Activated CD8-positive, alpha-beta T cell treated with anti-CD3 and anti-CD28 coated beads, Interleukin-2, amount 10 ng/mL, durations not matched to agents 7 days and 5 days (primary cell): ENCODE measurements at places on chromosomes 16 and 17.

DNA sequence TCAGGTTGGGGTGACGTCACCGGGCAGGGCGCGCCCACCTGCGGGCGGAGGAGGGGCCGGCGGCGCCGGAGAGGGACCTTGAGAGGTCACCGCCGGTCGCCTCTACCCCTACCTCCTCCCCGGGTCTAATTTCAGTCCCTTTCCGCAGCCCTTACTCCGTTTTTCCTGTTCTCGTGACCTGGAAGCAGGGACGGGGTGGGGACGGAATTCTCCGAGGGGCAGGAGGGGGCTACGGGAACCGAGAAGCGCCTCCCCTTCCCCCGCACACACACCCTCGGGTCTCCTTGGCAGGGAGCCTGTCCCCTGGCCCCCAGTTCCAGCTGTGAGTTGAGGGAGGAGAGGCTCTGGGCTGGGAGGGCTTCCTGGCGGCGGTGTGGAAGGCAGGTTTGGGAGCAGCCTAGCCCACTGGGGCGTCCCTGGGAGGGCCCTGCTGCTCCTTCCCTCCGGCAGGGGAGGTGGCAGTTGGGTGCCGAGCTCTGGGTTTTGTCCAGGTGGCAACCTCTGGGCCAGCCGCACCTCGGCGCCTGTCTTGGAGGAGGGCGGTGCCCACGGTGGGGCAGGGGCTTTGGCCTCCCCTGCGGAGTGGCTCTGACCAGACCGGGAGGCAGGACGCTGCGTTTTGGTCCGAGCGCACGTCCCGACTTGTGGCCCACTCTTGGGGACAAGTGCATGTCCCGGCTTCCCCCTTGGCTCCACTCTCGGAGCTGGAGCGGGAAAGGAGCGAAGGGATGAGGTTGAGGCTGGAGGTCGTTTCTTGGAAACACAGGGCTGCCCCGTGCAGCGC lies 773 bp downstream of the SYNGR3 start:
- H3K27me3 ChIP-seq = peaks cover 10% of the 10 kb centered on the region
- DNase-seq = peak; percentile 58
- peak overlapping the region; percentile 78 for H3K27ac ChIP-seq
- H3K36me3 ChIP-seq = peaks cover 16% of the 10 kb centered on the region
- H3K4me1 ChIP-seq = peaks cover 28% of the 10 kb centered on the region

DNA sequence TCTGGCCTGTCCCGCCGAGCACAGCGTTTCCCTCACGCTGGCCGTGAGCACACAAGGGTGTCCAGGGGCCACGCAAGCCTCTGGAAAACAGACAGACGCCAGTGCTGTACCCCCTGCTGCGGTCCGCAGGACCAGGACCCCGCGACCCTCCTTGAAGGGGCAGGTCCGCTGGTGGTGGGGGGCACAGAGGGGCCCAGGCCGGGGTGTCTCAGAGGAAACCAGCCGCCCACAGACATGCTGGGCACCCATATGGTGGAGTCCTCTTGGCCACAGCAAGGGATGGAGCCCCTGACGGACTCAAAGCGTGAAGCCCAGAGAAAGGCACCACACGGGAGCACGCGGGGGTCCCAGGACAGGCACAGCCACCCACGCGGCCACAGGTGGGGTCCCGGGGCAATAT lies 34.4 kb downstream of the METRNL start:
- no peak overlapping the region for H3K4me3 ChIP-seq
- no peak for DNase-seq
- no peaks in the 10 kb centered on the region for H3K36me3 ChIP-seq
- H3K27me3 ChIP-seq = peaks cover 5% of the 10 kb centered on the region

GRCh38 chr16:82133798-82134197 lies 36.2 kb downstream of the MPHOSPH6 start:
- peak overlapping the region; percentile 45 for H3K4me3 ChIP-seq
- H3K4me1 ChIP-seq = peaks cover 36% of the 10 kb centered on the region
- H3K36me3 ChIP-seq = peaks cover 28% of the 10 kb centered on the region
- H3K27me3 ChIP-seq = no peaks in the 10 kb centered on the region
- peak overlapping the region; percentile 71 for H3K27ac ChIP-seq
- peak; percentile 52 for DNase-seq

DNA sequence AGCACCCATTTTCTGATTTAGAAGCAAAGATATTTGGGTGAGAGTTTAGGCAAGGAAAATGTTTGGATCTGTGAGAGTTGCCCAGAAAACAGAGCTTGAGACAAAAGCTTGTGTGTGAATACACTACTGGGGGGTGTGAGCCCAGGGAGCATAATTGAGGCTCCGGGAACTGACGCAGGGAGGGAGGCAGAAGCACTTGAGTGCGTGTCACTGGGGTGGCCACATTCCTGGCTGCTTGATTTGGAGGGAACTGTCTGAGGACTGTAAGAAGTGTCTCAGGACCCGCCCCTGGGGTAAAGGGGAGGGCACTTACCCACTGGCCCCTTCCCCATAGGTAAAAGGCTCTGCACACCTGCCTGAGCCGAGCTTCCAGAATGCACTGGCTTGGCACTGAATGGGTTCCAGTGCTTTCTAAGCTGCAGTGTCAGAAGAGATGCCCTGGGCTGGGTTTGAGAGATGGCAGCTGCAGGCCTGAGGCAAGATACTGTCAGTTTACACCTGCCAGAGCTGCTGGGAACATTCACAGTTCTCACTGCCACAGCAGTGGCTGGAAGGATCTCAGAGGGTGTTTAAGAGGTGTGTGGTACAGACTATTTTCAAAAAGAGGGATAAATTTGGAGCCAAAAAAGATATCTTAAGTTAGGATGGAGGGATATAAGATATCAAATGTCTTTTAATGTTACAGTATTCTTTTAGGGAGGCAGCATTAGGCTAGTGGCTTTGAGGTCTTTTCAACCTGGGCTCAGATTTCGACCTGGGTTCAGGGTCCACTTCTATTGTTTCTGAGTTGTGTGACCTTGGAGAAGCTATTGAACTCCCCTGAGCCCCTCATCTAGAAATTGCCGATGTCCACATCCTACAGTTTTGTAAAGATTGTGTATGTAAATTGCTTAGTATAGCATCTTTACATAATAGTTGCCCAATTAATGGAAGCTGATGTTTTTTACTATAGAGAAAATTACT lies 6.9 kb upstream of the TEX2 start:
- peaks cover 14% of the 10 kb centered on the region for H3K27me3 ChIP-seq
- H3K36me3 ChIP-seq = peaks cover 4% of the 10 kb centered on the region
- H3K27ac ChIP-seq = peak overlapping the region; percentile 75
- H3K4me1 ChIP-seq = peaks cover 27% of the 10 kb centered on the region

DNA sequence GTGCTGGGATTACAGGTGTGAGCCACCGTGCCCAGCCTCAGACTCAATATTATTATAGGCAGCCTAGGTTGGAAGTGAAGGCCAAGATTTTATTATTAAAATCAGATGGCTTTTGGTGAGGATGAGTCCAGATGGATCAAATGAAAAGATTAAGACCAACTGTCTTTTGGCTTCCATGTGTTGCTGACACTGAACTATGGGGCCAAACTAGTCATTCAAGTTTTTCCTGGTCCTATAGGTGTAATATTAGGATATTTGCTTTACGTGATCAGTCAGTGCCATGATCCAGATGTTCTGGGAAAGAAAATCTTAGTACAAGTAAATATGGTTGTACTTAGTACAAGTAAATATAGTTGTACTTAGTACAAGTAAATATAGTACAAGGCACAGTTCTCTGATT lies 140.6 kb downstream of the MAP2K6 start:
- H3K36me3 ChIP-seq = peaks cover 9% of the 10 kb centered on the region
- H3K27me3 ChIP-seq = no peaks in the 10 kb centered on the region
- no peak overlapping the region for H3K4me3 ChIP-seq
- no peak overlapping the region for H3K27ac ChIP-seq
- H3K4me1 ChIP-seq = no peaks in the 10 kb centered on the region

DNA sequence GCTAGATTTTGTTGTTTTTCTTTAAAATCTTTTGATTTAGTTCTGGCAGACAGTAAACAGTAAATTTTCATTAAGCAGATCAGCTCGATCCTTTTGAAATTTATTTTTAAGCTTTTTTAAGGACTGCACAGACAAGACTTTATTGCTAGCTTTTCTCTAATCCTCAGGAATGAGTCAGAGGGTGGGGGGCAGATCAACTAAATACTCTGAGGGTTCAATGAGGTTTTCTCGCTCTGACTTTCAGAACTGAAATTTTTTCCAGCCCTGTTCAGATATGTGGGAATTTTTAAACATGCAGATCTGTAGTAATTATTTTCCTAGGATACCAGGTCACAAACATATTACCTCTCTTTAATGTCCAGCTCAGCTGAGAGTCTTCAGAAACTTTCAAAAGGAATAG lies 977.2 kb downstream of the CDH11 start:
- no peak overlapping the region for H3K4me3 ChIP-seq
- H3K36me3 ChIP-seq = no peaks in the 10 kb centered on the region
- no peaks in the 10 kb centered on the region for H3K27me3 ChIP-seq
- no peak overlapping the region for H3K27ac ChIP-seq
- no peaks in the 10 kb centered on the region for H3K4me1 ChIP-seq

DNA sequence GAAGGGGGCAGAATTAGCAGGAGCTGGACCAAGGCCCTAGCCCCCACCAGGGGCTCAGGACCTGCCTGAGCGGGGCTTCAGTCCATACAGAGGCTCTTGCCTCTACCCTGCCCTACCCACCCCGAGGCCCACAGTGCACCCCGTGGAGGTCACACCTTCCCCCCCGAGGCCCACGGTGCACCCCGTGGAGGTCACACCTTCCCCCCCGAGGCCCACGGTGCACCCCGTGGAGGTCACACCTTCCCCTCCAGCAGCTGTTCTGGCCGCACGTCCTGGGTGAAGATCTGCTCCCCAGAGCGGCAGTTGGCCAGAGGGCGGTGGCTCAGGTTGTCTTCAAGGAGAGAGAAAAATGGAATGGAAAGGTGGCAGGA lies 11.4 kb downstream of the CASKIN2 start:
- H3K4me1 ChIP-seq = no peaks in the 10 kb centered on the region
- no peak overlapping the region for H3K27ac ChIP-seq
- no peak for DNase-seq
- H3K36me3 ChIP-seq = peaks cover 4% of the 10 kb centered on the region
- no peaks in the 10 kb centered on the region for H3K27me3 ChIP-seq
